ENCODE measurements at places on chromosomes 1 and 21.

GRCh38 chr1:111895469-111895868 is 94.0 kb downstream of the KCND3 start:
- DNase-seq, result no peak

- no peak for DNase-seq
Measured at GRCh38 chr1:239237912-239238311, 148.5 kb upstream of the CHRM3 start.

DNA sequence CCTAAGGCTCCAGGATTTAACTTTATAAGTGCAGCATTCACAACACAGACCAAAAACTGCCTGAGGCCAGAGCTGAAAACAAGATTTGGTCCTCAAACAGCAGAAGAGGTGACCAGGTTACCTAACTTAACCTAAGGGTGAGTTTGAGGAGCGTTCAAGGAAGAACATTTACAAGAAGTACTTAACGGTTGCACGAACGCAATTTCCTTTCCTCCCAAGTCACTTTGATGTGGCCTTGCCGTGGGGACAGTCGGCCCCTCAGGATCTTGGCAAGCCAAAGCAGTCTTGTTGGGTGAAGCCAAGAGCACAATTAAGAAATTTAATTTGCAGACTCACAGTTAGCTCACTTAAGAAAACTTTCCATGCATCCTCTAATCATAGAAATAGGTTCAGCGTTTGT is 202.6 kb upstream of the COA6 start:
- peak; percentile 15 for DNase-seq

- no peak for DNase-seq
Measured at GRCh38 chr21:28480470-28480869, 512.2 kb downstream of the LTN1 start.

DNA sequence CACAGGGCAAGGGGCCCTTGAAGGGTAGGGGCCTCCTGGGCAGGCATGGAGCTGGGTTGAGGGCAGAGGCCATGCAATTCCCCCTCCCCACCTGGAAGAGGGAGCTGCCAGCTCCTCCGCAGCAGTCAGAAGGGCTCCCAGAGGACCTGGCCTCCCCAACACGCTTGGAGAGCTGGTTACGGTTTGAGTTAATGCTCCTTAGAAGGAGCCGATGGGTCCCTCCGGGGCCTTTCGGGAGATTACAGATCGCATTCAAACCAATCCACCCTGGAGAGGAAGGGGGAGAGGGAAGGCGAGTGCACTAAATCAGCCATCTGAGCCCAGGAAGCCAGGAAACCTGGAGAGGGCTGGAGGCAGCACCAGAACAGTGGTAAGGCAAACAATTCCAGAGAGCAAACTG is 106.3 kb upstream of the CSF3R start:
- DNase-seq, result no peak
